ENCODE measurements at places on chromosomes 2 and 18.

DNA sequence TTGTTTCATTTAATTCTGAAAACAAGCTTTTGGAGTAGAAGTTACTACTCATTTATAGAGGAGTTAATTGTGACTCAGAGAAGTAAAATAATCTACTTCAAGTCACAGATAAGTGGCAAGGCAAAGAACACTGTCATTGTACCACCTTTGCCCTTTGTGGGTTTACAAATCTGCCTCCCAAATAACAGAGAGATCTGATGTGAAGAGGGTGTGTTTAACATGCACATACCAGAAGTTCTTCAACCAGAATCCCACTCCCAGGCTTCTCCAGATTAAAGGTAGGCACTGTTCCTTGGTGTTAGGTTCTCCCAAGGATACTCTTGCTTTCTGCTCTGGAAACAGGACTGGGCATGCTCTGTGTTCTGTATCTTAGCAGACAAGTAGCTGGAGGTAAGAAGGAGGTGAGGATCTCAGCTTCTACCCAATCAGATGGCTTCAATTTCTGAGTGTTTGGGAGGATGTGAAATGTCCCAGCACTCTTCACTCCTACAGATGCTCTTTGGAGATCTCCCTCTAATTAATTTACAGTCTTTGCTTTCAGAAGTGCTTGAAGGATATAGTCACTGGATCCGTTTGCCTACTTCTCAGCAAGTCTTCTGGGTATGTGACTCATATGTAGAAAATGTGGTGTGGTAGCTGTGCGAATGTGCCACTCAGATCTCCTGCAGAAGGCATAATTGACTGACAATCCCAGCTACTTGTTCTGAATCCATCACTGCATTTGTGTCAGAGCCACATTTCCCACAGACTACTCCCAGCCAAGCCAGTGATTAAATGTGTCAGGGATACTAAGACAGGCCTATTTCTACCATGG lies 111.1 kb downstream of the KLHL14 start:
- DNase-seq: no peak

DNA sequence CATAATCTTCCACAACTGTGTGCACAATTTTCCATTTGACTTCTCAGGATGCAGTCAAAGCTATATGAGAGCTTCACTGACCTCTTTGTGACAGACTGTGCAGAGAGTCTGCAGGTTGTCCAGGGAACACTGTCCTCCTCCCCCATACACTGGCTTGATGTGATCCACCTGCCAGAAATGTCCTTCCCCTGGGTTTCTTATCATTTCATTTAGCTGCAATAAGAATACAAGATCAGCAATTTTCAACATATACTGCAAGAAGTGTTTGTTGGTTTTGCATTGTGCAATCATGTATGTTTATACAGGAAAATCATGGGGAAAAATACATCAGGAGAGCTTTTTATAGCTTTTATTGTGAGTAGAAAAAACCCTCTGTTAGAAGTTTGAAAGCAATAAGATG lies 150.7 kb downstream of the RAB3GAP1 start:
- no peak for DNase-seq

DNA sequence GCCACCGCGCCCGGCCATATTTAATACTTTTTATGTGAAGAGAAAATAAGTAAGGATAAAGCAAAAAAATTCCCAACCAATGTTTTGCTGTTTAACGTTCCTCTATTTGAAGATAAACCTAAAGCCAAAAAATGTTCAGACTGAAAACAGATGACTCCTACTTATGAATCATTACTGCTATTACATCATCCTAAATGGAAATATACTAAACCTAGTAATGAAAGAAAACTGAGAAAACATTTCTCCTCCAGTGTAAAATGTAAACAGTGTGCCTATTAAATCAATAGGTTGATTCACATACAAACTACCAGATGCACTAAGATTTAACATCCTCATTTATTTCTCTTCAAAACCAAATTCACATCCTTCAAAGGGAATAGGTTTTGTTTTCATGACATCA lies 43.5 kb downstream of the CWC22 start:
- DNase-seq: no peak

GRCh38 chr18:75592527-75592926 lies 165.0 kb upstream of the SMIM21 start:
- DNase-seq: no peak

DNA sequence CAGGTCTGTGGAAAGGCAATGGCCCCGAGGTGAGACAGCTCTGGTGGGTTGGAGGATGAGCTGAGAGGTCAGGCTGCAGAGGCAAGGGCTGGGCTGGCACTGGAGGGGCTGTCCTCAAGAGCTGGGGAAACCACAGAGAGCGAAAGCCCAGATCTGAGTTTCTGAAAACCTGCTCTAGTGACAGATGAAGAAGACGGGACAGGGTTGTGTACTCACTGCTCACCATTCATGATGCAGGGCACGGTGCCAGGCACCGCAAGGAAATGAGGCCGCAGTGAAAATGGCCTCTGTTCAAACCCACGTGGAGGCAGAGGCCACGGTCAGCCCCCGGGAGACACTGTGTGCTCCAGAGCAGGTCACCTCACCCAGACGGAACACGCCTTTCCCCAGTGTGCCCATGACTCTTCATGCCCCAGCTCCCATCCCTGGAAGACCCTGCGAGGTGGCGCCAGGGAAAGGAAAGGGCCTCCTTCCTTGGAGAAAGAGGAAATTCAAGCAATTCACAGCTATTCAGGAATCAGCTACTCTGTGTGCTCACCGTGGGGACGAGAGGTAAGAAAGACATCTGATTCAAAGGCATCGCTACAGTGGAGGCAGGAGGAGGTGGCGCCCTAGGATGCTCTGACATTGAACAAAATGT lies 24.3 kb upstream of the ID2 start:
- no peak for DNase-seq

DNA sequence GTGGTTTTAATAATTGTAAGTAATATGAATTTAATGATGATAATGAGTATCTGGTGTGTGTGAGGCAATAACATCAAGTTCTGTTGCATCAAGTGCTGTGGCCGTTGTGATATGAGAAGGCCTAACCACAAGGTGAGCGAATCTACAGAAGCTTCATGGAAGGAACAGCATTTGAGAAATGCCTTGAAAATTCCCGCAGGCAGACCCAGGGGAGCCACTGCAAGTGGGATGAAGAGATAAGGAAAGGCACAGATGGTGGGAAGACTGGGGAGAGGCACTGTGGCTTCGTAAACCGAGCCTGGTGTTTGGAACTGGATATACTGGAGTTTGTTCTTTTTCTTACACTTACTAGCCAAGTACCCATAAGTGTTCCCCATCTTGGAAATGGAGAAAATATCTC lies 357.5 kb downstream of the PTPRM start:
- no peak for DNase-seq

DNA sequence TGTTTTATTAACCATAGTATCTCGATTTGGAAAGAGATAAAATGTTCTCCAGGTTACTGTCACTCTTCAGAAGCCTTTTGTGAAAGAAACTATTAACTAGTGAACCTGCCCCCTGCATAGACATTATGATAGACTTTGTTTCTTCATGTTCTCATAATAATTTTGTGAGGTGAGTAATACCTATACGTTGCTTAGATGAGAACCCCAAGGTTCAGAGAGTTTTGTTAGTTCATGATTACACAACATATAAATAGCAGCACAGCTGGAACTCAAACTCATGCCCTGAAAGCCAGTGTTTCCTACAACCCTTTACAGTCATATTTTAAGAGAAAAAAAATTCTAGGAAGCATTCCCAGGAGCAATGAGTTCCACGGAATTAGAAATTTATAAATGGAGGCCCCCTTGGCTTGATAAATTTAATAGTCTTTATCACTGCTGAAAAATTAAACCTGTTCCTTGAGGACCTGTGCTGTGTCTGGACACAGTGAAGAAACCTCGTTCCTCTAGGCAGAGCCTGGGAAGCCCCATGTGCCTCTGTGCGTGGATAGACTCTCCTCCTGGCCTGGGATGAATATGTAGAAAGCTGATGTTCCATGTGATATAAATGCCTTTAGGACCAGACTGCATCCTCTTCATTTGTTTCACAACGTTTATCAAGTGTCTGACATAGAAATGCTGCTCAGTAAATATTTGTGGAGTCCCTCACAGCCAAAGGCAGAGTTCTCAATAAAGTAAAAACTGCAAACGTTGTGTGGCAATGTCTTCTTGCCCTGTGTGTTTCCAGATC lies 1257.0 kb upstream of the GYPC start:
- no peak for DNase-seq

GRCh38 chr2:75389271-75389670 lies 171.5 kb downstream of the EVA1A start:
- no peak for DNase-seq

GRCh38 chr2:160319700-160320099 lies 119.6 kb upstream of the ITGB6 start:
- DNase-seq: no peak

GRCh38 chr2:118371515-118371914 lies 283.2 kb downstream of the INSIG2 start:
- DNase-seq: no peak

GRCh38 chr2:12325806-12326205 lies 390.9 kb upstream of the TRIB2 start:
- DNase-seq: no peak

- no peak for DNase-seq
Observed at GRCh38 chr2:30428827-30429461, 18.1 kb upstream of the LCLAT1 start.

- no peak for DNase-seq
Observed at GRCh38 chr2:24791452-24791851, 1.7 kb downstream of the PTRHD1 start.

GRCh38 chr2:147681093-147681492 lies 163.7 kb upstream of the ACVR2A start:
- DNase-seq: no peak

GRCh38 chr2:218465987-218466633 lies 47.2 kb downstream of the VIL1 start:
- no peak for DNase-seq

DNA sequence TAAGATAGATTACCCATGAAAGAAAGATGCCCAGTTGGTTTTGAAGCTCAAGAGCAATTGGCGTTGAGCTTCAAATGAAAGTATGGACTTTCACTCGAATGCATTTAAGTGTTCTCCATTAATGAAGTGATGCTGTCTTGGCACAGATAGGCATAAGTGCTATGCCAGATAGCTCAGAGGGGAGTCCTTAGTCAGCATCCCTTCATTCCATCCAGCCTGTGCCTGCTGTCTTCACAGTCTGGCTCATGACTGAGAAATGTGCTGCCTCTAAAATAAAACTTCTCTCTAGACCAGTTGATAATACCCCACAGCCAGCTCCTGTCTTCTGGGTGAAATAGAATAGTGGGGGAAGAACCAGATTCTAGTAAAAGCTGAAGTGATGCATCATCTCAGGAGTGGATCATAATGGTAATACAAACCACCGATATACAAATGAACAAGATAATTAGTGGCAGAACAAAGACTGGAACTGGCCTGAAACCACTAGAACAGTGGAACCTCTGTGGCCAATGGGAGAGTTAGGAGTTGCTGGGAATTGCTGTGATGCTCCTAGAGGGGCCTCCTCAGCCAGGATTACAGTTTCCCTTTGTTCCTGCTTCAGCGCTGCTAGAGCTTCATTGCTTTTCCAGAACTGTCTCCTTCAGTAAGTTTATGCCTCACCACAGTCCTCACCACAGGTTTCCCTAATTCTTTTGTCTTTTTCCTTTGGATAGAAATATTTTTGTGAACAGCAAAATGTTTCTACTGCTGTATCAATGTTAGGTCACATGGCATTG lies 359.3 kb downstream of the KIAA1328 start:
- no peak for DNase-seq

DNA sequence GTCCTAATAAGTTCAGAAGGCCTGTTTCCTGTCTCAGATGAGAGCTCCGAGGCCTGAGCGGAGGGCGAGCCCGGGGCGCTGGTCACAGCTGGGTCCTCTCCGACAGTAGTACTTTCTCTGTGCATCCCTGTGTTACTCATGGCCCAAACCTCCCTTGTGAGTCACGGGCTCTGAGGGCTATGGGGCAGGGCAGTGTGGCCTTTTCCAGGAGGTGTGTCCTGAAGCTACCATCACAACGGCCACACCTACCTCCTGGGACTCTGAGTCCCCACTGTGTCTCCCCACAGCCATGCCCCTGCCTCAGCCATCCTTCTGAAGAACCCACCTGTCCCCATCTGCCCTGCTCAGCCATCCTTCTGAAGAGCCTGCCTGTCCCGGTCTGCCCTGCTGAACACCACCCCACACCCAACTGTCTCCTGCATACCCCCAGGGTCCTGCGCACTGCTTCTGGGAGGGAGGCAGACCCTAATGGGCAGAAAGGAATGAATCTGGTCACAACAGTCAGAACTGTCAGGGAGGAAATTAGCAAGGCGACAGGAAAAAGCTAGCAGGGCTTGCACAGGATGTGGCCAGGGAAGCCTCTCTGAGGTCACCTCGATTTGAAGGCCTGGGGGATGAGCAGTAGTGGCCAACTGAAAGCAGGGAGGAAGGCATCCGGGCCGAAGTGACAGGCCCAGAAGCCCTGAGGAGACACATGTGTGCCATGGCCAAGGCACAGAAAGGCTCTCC lies 145.4 kb upstream of the RIOK3 start:
- DNase-seq: no peak

DNA sequence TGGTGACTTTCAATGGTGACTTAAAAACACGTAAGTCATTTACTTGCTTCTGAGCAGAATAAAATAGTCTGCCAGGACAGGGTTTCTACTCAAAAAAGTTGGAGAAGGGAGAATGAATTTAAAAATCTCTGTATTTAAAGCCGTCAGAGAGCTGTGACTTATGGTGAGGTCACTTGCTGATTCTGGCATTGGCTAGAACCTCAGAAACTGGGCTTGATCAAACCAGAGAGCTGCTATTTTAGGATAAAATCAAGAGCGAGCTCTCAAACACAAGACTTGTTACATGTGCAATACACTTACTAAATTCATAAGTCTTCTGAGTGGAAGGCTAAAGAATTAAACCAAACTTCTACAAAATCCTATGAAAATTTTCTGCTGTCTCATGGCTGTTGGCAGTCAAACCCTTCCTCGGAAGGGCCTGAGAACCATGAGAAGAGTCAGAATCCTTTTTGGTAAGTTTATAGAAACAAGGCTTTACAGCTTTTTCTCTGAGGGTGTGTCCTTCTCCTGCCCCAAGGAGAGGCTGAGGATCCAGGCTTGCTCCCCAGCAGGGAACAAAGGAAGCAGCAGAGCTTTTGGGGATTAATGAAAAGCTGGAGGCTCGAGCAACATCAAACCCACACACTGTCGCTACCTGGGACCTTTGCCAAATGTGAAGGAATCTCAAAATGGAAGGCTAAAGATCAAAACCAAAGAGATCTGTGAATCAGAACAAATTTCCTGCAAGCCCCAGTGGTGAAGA lies 816.4 kb downstream of the SOCS6 start:
- no peak for DNase-seq

- DNase-seq: no peak
Observed at GRCh38 chr2:207887500-207887899, 117.8 kb upstream of the FZD5 start.

- DNase-seq: no peak
Observed at GRCh38 chr2:163490281-163490680, 245.5 kb downstream of the FIGN start.
